H1 (cell line): ENCODE measurements at places on chromosomes 12 and 14. TPM values are rescaled to one million over a fixed set of nuclear protein-coding genes. Genes with fewer than 3 reads are reported as not detected.

Gene TESPA1
- not detected in 2 replicates for total RNA-seq

Gene SIX4
- total RNA-seq, result 37.7 and 38.9 TPM in 2 replicates

Gene HOXC10
- total RNA-seq, result not detected in 2 replicates

Gene GZMH
- not detected in 2 replicates for total RNA-seq

Gene PELI2
- total RNA-seq, result 25.7 and 28.8 TPM in 2 replicates

Gene TNFAIP2
- total RNA-seq, result 28.3 and 33.3 TPM in 2 replicates

Gene GPRC5A
- 1.0 and 1.5 TPM in 2 replicates for total RNA-seq

Gene PRH1
- 4.3 and 6.5 TPM in 2 replicates for total RNA-seq

Gene MANSC1
- 6.1 and 8.9 TPM in 2 replicates for total RNA-seq

Gene ARG2
- 49.0 and 49.9 TPM in 2 replicates for total RNA-seq

Gene ACOT6
- not detected in 2 replicates for total RNA-seq

Gene EID3
- 2.2 and 2.8 TPM in 2 replicates for total RNA-seq

Gene POTEG
- total RNA-seq, result not detected in 2 replicates

DNA sequence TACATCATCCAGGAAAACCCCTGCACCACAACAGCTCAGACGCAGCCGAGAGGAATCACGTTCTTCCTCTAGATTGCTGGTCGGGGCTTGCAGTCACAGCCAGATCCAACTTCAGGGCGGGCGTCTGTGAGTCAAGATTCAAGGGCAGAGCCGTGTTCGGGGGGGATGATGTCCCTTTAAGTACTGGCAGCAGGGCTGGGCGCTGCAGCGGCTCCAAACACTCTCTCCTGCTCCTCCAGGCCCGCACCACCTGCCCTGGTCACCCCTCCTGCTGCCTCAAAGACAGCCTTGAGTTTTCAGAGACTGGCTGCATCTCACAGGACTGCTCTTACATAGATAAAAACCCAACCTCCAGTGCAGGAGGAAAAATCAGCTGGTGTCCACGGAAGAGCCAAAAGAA is 68.3 kb downstream of the KDM2B start:
- H3K36me3 ChIP-seq, result peaks cover 69% of the 10 kb centered on the region
- H3K27me3 ChIP-seq, result no peaks in the 10 kb centered on the region
- H3K27ac ChIP-seq, result no peak overlapping the region
- DNase-seq, result no peak

GRCh38 chr14:36069535-36069900 is 107.0 kb downstream of the PTCSC3 start:
- H3K4me3 ChIP-seq, result no peak overlapping the region
- no peak overlapping the region for H3K27ac ChIP-seq
- no peaks in the 10 kb centered on the region for H3K4me1 ChIP-seq

DNA sequence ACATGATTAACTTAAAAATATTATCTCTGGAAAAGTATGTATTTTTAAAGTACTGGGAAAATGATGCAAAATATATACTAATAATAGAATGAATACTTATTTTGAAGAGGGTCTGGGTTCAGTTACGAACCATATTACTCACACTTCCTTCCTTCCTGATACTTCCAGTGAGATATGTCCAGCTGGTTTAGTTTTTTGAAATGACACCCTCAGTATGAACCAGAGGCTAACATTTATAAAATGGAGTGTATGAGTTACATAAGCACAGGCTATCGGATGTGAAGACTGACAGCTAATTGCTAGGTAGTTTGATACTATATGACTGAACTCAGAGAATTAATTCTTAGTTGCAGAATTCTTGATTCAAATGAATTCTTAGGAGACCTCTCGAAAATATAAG is 122.9 kb downstream of the OTOGL start:
- no peaks in the 10 kb centered on the region for H3K36me3 ChIP-seq
- H3K27me3 ChIP-seq, result no peaks in the 10 kb centered on the region
- no peak overlapping the region for H3K27ac ChIP-seq

- no peaks in the 10 kb centered on the region; the same call in 1 of the 2 replicates for H3K4me1 ChIP-seq
- no peaks in the 10 kb centered on the region; the same call in 1 of the 2 replicates for H3K27me3 ChIP-seq
- H3K27ac ChIP-seq, result no peak overlapping the region
- H3K36me3 ChIP-seq, result peaks cover under 1% of the 10 kb centered on the region; the same call in 1 of the 2 replicates
- DNase-seq, result no peak
Observed at GRCh38 chr14:91220581-91221000, 23.9 kb downstream of the GPR68 start.

- no peaks in the 10 kb centered on the region for H3K36me3 ChIP-seq
- H3K27ac ChIP-seq, result no peak overlapping the region
- no peak overlapping the region for H3K4me3 ChIP-seq
- no peaks in the 10 kb centered on the region for H3K27me3 ChIP-seq
- no peak for DNase-seq
Observed at GRCh38 chr14:33539918-33540357, 410.9 kb downstream of the EGLN3 start.

- H3K4me1 ChIP-seq, result no peaks in the 10 kb centered on the region
- H3K27ac ChIP-seq, result no peak overlapping the region
- H3K36me3 ChIP-seq, result no peaks in the 10 kb centered on the region
- DNase-seq, result no peak
- no peaks in the 10 kb centered on the region for H3K27me3 ChIP-seq
- H3K4me3 ChIP-seq, result no peak overlapping the region
Observed at GRCh38 chr12:115240251-115240650, 556.3 kb upstream of the TBX3 start.

- H3K4me1 ChIP-seq, result peaks cover 4% of the 10 kb centered on the region; the same call in 1 of the 2 replicates
- DNase-seq, result no peak
- no peaks in the 10 kb centered on the region for H3K27me3 ChIP-seq
Observed at GRCh38 chr12:122087431-122088178, 9.0 kb downstream of the MLXIP start.

DNA sequence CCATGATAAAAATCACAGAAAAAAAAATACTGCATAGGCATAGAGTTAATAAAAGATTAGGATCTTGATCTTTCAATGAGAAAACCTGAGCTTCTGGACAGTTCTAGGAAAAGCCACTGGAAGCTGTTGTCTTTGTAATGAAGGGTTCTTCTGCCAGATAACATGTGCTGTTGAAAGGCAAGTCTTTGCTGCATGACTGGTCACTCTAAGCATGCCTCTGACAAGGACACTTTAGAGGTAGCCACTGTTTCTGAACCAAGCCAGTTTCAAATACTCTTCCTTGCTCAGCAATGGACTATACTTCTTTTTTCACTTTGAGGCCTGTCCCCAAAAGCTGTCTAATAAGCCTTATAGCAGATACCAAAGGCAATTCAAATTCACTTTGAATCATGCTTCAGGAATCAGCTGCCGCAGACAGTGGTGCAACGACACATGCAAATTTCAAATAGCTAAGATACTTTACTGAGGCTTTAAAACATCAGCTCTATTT is 70.2 kb downstream of the BTG1 start:
- no peaks in the 10 kb centered on the region for H3K27me3 ChIP-seq
- no peaks in the 10 kb centered on the region; the same call in 1 of the 2 replicates for H3K4me1 ChIP-seq
- DNase-seq, result no peak
- no peak overlapping the region for H3K4me3 ChIP-seq

- no peak overlapping the region for H3K4me3 ChIP-seq
- no peak for DNase-seq
- H3K4me1 ChIP-seq, result no peaks in the 10 kb centered on the region
- H3K36me3 ChIP-seq, result no peaks in the 10 kb centered on the region
- no peak overlapping the region for H3K27ac ChIP-seq
Observed at GRCh38 chr12:64400041-64400440, 4.2 kb upstream of the XPOT start.

DNA sequence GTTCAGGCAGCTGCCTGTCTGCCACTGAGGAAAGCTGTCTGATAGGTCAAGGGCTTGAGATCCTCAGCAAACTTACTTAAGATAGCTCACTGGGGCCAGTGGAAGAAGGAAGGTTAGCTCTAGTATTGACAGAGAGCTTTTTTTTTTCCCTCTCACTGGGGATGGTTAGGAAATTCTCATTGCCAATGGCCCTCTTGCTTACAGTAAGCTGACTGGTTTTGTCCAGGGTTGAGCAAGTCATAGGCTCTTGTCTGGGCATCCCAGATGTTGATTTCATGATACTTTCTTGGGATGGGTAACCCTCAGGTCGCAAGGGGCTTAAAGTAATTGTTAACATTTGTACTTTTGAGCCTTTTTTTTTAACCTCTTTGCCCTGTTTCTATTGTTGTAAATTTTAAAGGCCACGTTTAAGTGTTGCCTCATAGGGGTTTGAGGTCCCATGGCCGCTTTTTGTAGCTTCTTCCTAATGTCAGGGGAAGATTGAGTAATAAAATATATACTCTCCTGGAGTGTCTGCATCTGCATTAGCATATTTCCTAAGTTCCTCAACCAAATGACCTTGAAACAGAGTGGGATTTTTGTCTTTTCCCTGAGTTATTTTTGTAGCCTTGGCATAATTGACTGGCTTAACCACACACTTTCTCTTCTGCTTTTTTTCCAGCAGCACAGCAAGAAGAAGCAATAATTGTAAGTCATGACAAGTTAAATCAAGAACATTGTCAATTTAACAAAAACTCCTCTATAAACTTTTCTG is 716.0 kb downstream of the LRFN5 start:
- H3K27ac ChIP-seq, result no peak overlapping the region
- no peaks in the 10 kb centered on the region for H3K4me1 ChIP-seq
- H3K27me3 ChIP-seq, result no peaks in the 10 kb centered on the region
- no peak overlapping the region for H3K4me3 ChIP-seq
- no peaks in the 10 kb centered on the region for H3K36me3 ChIP-seq
- DNase-seq, result no peak

- no peak for DNase-seq
- peaks cover 1% of the 10 kb centered on the region for H3K36me3 ChIP-seq
- no peaks in the 10 kb centered on the region for H3K4me1 ChIP-seq
- H3K27ac ChIP-seq, result no peak overlapping the region
- no peaks in the 10 kb centered on the region for H3K27me3 ChIP-seq
- peak overlapping the region; percentile 91 for H3K4me3 ChIP-seq
Observed at GRCh38 chr12:57462912-57463253, 3.3 kb downstream of the GLI1 start.

- H3K4me1 ChIP-seq, result no peaks in the 10 kb centered on the region
- no peak for DNase-seq
- H3K36me3 ChIP-seq, result no peaks in the 10 kb centered on the region
- H3K27ac ChIP-seq, result no peak overlapping the region
- H3K27me3 ChIP-seq, result no peaks in the 10 kb centered on the region
Observed at GRCh38 chr12:105574056-105574715, 243.7 kb downstream of the C12orf75 start.

DNA sequence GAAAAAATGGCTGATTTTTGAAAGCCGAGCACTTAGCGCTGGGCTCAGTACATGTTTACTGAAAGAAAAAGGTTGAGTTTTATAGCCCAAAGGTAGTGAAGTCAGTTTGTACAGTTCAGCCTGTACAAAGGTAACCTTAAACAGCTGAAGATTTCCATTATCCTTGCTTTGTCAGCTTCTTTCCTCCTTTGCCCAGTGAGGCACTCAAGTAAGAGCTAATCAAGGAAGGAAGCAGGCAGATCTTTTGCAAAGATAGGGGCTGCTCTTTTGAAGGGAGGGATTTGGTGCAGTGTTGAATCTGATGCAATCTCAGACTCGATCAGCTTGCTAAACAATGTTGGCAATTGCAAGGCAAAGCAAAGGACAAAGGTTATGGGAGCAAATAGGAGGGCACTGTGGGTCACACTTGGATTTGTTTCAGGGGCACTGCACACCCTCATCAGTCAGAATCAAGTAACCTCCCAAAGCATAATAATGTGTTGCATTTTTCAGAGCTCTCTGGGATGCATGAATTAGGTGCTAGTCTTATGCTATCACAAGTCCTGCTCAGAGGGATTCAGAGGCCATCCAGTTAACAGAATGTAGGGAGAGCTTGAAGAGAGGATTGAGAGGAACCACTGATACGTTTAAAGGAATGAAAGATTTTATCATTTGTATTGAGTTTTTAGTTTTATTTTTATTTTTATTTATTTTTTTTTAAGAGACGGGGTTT is 44.4 kb downstream of the ANO6 start:
- H3K4me3 ChIP-seq, result no peak overlapping the region
- H3K36me3 ChIP-seq, result no peaks in the 10 kb centered on the region; the same call in 1 of the 2 replicates
- H3K27me3 ChIP-seq, result no peaks in the 10 kb centered on the region
- no peak overlapping the region for H3K27ac ChIP-seq

GRCh38 chr12:5295996-5296395 is 135.9 kb upstream of the NTF3 start:
- H3K4me3 ChIP-seq, result no peak overlapping the region
- no peaks in the 10 kb centered on the region for H3K27me3 ChIP-seq
- H3K4me1 ChIP-seq, result peaks cover 3% of the 10 kb centered on the region; the same call in 1 of the 2 replicates
- DNase-seq, result no peak
- H3K36me3 ChIP-seq, result peaks cover 10% of the 10 kb centered on the region

DNA sequence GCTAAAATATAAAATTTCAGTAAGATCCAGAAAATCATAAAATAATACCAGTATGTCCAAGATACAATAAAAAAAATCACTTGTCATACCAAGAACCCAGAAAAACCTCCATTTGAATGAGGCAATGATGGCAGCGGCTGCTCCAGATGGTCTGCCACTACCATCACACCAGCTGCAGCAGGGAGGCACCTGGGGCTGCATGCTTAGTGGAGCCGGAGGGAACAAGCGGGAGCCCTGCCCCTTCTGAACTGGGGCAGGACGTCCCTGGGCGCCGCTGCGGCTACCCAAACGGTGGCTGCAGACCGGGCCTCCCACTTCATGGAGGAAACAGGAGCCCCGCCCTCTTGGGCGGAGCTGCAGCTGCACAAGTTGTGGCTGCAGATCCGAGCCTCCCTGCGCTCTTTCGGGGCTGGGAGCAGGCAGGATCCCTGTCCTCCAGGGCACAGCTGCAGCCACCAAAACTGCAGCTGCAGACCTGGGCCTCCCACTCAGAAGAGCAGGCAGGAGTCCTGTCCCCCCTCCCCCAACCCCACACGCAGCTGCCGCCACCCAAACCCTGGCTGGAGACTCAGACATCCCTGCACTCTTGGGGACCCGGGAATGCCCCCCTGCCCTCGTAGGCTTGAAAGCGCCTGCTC is 36.1 kb upstream of the OR5AU1 start:
- DNase-seq, result peak; percentile 86
- no peak overlapping the region for H3K4me3 ChIP-seq
- H3K27ac ChIP-seq, result no peak overlapping the region
- H3K4me1 ChIP-seq, result peaks cover 4% of the 10 kb centered on the region
- H3K27me3 ChIP-seq, result no peaks in the 10 kb centered on the region; the same call in 1 of the 2 replicates
- no peaks in the 10 kb centered on the region for H3K36me3 ChIP-seq
